ENCODE measurements at places on chromosomes 7 and 10.

- DNase-seq: no peak
Observed at GRCh38 chr10:6379015-6379776, 176.5 kb downstream of the PFKFB3 start.

- DNase-seq: no peak
Observed at GRCh38 chr10:107098326-107098725, 66.2 kb downstream of the SORCS1 start.

- DNase-seq: no peak
Observed at GRCh38 chr7:124553502-124553901, 212.1 kb downstream of the GPR37 start.

DNA sequence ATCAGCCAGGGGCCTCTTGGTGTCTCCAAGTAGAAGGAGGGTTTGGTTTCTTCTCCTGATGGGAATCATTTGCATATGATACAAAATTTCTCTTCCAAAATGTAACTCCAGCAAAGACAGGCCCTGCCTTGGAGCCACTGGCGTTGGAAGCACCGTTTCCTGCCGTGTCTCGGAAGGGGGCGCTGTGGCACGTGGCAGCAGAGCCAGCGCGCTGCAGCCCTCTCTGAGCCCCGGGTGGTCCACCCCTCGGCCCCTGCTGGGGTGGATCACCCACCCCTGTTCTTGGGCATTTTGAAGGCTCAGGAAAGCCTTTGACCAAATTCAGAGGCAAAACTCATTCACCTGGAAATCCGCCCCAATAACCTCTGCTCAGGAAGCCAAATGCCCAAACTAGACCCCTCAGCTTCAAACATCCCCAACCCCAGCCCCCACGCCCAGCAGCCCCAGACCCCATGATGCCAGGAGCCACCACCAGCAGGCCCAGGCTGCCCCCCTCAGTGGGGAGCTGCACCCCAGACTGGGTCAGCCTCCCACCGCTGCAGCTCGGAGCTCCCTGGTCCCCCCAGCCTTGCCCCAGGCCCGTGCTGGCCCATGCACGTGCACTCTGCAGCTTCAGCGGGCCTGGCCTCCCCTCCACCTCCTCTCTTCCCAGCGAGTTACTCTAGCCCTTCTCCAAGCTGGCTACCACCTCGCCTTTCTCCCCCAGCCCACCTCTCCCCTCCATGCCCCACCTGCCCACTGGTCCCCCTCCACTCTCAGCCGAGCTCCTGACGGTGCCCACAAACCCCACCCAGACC is 29.5 kb upstream of the ELFN1 start:
- DNase-seq: no peak

DNA sequence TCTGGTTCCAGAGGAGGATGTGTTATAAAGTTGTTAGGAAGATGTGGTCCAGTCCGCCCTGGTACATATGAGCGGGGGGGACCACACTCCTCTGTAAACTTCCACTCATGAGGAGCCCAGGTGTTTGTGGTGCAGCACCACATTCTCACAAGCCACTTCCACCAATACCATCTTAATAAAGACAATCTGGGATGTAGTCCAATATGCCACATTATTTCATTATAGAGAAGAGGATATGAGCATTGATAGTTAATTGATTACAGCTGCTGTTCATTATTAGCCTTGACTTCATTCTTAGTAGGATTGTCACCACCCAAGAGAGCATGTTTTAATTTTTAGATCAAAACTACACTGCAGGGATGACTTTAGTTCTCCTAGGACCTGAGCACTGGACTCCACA is 40.5 kb downstream of the ERCC6 start:
- DNase-seq: no peak

DNA sequence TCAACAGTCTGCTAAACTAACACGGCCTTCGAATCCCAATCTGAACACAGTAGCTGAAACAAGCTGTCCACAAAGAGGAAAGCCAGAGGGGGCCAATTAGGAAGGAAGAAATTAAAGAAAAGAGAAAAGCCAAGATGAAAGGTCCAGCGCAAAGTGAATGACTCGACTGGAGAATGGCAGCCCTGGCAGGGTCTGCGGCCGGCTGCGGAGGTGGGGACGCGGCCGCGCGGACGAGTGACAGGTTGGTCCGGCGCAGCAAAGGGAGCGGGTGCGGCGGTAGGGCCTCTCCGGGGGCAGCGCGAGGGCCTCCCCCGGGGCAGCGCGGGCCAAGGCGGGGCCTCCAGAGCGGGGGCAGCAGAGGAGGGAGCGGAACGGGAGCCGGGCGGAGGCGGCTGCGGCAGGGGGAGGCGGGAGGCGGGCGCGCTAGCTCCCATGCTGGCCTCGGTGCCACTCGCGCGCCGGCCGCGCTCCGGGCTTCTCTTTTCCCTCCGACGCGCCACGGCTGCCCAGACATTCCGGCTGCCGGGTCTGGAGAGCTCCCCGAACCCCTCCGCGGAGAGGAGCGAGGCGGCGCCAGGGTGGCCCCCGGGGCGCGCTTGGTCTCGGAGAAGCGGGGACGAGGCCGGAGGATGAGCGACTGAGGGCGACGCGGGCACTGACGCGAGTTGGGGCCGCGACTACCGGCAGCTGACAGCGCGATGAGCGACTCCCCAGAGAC is at the start of gene VWC2:
VWC2 (plus strand) TSS at position 421 of the 718 bp plus-strand sequence. CDS start 1,798 bp downstream, outside the sequence.
- peak; percentile 56 for DNase-seq

GRCh38 chr7:81366546-81366945 is 403.3 kb downstream of the HGF start:
- DNase-seq: no peak

GRCh38 chr7:33744293-33745075 is 160.9 kb upstream of the BMPER start:
- DNase-seq: no peak

DNA sequence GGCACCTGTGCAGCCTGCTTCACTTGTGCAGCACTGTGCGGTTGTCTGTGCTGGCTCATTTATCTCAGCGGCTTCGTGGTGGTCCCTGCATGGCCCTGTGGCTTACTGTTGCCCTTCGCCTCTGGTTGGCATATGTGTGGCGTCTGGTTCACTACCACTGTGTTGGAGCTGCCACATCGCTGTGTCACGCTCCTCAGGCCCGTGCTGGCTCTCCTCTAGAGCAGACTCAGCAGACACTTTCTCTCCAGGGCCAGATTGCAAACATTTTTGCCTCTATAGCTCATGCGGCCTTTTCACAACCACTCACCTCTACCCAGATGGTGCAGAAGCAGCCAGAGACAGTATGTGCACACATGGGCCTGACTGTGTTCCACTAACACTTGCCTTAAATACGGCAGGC is 37.9 kb downstream of the PPP2R2D start:
- DNase-seq: no peak

DNA sequence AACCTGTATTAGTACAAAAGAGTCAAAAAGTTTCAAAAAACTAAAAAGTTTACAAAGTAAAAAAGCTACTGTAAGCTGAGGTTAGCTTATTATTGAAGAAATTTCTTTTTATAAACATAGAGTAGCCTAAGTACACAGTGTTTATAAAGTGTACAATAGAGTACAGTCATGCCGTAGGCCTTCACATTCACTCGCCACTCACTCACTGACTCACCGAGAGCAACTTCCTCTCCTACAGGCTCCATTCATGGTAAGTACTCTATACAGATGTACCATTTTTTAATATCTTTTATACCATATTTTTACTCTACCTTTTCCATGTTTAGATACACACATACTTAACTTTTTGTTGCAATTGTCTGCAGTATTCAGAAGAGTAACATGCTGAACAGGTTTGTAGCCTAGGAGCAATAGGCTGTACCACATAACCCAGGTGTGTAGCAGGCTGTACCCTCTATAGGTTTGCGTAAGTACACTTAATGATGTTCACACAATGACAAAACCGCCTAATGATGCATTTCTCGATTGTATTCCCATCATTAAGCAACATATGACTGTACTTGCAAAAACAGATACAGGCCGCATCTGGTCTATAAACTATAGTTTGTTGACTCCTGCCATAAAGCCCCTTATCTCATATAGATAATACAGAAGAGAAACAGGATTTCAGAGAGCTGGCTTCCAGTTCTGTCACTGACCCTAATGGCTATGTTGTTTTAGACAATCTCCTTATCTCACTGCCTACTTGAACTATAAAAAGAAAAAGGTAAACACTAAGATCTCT is 438.8 kb downstream of the HTR7 start:
- DNase-seq: no peak

DNA sequence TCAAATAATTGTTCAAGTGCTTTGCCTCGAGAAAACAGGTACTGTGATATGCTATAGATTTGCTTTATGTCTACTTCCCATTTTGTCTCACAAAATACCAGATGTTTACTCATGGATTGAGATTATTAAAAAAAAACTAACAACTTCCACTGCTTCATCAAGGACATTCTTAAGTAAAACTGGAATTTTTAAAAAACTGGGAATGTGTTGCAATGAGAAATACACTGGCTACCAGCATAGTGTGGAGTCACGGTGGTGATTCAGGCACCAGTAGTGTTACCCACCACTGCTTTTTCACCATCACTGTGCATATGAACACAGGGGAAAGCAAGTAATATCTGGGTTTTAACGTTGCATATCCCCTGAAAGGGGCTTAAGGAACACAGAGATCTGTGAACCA is 21.2 kb downstream of the FIGNL1 start:
- DNase-seq: no peak

- DNase-seq: no peak
Observed at GRCh38 chr7:19051767-19052375, 65.6 kb downstream of the TWIST1 start.

- DNase-seq: no peak
Observed at GRCh38 chr10:19874791-19875190, 58.6 kb downstream of the PLXDC2 start.

DNA sequence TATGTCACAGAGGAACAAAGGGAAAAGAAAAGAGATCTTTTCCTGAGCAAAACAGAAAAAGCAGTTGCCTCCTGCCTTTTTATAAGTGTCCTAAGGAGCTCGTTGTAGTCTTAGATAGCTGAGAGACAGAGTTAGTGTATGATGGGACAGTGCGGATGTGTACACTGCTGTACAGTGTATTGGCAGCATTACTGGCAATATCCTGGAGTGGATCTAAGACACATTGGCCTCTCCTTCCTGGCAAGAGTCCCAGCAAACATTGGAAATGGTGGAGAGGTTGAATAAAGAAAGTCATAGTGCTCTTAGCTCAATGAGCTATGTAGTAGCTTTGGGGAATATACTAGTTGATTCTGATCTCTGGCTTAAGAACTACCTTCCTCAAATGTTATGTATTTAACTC is 22.7 kb downstream of the GARS1 start:
- no peak for DNase-seq

GRCh38 chr10:129961157-129961701 is 2.8 kb downstream of the EBF3 start:
- peak; percentile 63 for DNase-seq

- DNase-seq: no peak
Observed at GRCh38 chr10:125333769-125334168, 173.4 kb upstream of the CTBP2 start.

GRCh38 chr7:1232623-1233332 is at the start of gene UNCX:
Gene UNCX (plus strand): TSS chr7:1232872. CDS start chr7:1233018, 146 bp downstream.
- DNase-seq: no peak

GRCh38 chr10:23367896-23368595 is 23.4 kb upstream of the C10orf67 start:
- DNase-seq: no peak

DNA sequence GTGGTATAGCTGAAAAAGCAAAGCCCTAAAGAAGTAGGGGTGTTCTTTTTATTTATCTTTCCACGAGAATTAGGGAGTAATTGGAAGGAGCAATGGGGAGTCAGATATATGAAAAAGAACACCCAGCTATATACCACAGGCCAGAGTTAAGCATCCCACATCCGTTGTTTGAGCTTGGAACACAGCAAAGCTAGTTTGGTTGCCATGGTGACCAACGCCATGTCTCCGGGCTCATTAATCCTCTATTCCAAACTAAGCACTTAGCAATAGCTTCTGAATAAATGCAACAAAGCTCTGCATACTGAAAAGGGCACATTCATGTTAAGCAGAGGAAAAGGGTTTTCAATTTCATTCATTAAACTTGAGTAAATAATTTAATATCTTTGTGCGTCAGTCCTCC is 23.5 kb downstream of the ASB4 start:
- no peak for DNase-seq

GRCh38 chr7:98278936-98279335 is 2.5 kb upstream of the BRI3 start:
- DNase-seq: no peak

GRCh38 chr10:93445978-93446720 is 36.0 kb downstream of the MYOF start:
- no peak for DNase-seq

GRCh38 chr7:110600956-110601355 is 490.0 kb upstream of the LRRN3 start:
- DNase-seq: no peak

- no peak for DNase-seq
Observed at GRCh38 chr7:16816824-16817223, 12.0 kb upstream of the AGR2 start.

DNA sequence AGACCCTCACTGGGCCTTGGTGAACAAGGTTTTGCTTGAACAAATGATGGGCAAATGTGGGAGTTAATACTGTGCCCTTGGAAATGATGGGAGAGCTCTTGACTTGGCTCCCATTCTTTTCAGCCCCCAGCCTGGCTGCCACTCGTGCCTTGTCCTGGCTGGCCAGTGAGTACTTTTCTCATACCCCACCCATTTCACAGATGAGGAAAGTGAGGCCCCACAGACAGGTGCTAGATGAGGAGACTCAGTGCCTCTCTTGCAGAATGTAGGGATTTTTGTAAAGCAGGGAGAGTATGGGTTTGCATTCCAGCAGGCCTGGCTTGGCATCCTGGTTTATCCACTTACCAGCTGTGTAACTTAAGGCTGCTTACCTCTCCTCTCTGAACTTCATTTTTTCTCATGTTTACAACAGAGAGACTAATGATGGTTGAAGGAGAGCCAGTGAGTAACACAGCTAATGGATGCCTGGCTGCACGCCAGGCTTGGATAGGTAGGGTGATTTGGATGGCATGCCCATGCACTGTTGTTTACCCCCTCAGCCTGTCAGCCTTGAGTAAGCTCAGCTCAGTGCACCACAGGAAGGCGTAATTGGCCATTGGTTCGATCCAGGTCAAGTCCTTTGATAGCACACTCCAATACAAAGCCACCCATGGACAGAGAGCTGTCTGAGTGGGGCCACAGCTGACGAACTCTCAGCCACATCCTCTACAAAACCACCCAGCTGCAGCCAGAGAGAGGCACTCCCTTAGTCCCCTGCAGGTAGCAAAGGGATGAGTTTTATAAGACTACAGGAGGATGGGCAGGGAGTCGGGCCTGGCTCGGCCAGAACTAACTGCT is 436.8 kb downstream of the RPS24 start:
- DNase-seq: no peak

GRCh38 chr7:103293526-103293925 is 3.7 kb upstream of the PMPCB start:
- no peak for DNase-seq

DNA sequence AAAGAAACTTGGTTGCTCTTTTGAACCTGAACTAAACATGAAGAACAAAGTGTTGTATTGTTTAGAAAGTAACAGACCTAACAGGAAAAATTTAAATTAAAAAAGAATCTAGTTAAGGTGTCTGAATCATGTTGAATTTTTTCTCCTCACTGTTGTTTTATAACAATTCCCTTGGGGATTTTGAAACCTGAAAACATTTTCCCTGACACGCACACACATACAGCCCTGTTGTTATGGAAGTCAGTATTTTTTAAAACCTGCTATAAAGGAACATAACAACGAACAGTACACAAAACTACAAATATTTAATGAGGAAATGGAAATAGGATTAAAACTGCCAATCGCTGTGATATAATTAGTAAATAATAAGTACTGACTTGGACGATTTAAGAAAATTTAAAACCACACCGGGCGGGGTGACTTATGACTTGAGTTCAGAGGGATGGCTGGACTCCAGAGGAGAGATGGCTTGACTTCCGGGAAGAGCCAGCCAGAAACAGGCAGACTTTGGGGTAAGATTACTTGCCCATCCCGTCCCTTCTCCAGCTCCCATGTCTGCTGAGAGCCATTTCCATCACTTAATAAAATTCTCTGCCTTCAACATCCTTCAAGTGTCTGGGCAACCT is 16.2 kb upstream of the SPOCK2 start:
- DNase-seq: no peak

Measured in right forelimb (tissue), 1 donor.